WTC11 (cell line): ENCODE measurements at places on chromosomes 6 and 20.

DNA sequence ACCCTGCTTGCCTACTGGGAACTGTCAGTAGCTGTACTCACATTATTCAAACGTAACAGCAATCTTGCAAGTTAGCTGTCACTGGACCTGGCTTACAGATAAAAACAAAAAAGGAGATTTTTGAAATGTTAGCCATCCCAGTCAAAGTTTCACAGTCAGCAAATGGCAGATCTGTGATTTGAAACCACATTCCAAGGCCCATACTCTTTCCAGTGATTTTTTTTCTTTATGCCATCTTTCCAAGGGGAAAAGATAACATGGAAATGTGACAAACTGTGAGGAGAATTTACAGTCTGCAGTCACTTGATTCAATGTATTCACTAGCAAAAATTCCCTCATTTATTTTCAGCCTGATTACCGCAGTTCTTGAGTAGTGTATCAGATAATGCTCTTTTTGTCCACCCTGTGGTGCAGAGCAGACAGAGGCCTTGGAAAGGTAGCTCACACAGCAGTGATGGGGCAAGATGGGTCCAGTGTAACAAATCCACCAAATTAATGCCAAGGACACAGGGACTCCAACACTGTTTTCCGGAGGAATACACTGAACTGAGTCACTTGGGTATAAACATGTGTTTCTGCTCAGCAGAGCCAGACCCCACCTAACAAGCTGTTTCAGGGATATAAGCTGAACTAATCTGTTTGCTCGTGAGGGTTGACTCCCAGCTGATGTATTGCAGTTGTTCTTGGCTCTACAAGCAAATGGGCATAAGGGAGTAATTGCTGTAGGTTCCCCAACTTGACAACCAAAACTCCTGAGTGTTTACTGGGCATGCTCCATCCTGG is 49.9 kb upstream of the ADGRF1 start:
- DNase-seq, result no peak

DNA sequence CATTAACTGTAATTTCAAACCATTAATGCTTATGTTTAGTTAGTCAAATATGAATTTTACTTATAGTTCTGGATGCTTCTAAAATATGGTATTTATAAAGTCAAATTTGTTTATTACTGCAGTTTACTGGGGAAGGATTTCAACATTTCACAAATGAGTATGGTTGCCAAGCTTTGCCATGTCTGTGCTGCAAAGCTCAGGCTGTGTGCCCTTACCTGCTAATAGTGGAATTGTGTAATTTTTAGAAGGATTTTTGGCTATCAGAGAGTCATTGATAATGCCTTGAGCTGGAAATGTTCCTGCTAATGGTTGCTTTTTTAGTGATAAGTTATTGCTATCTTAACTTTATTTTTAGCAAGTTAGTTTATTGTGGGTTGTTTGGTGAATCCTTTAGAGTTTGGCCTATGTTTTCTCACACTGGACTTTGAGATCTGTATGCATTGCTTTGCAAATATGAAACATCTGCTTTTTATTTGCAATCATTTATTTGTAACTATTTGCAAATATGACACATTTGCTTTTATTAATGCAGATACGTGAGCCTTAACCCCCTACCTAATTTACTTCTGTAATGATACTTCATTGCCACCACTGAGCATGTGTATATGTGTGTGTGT is 105.8 kb downstream of the CD109 start:
- no peak for DNase-seq

DNA sequence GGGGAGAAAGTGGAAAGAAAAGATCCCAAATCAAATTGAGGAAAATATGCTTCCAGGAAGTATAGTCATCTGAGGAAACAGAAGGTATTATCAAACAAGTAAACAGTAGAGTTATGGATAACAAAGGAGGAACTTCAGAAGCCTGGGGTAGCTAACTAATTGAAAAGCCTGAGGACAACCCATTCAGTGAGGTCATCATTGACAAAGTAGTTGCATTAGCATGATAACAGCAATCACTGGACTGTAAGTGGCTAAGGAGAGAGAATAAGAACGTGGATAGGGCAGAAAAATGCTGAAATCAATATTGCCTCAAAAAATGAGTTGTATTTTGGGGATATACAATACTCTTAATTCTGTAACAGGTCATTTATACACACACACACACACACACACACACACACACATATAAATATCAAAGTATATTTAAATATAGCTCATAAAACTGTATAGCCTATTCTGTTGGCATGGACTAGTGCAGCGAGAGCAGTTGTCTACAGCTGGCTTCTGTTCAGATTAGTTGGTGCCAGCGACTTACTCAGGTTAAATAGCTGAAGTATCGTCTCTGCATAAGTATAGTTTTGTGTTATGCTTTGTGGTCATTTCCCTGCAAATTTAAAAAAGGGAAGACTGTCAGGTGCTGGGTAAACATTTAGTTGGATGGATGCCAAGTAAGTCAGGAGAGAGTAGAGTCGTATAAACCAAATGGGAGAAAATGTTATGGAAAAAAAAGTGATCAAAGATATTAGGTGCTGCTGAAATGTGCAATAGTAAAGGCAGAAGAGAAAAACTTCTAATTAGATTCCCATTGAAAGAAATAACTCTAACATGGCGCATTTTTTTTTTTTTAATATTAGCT is 33.8 kb upstream of the CTAGE9 start:
- DNase-seq, result no peak

DNA sequence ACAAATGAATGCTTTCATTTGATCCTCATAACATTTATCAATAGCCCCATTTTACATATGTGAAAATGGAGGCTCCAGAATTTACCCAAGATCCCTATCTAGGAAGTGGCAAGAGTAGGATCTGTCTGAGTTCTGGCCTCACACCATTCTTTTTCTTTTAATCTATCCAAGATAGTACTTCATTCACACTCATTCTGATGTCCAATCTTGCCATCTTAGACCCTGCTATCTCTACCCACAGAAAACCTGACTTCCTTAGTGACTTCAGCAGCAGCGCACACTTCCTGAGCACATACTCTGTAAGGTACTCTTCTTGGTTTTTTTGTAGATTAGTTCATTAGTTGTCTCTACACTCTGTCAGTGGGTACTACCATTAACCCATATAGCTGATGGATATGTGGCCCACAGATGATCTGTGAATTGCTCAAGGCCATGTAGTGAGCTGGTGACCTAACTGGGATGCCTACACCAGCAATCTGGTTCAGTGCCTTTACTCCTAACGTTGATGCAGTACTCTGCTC is 36.3 kb downstream of the COX4I2 start:
- DNase-seq, result no peak

- no peak for DNase-seq
Observed at GRCh38 chr20:63536997-63537524, at the start of gene PTK6. PTK6 (minus strand) TSS chr20:63537376; CDS start chr20:63537314, 62 bp downstream.

- no peak for DNase-seq
Observed at GRCh38 chr20:59253779-59254319, 46.6 kb upstream of the EDN3 start.

- no peak for DNase-seq
Observed at GRCh38 chr20:23155141-23155590, 69.0 kb upstream of the CD93 start.

GRCh38 chr6:34517461-34517881 is 38.7 kb downstream of the SPDEF start:
- no peak for DNase-seq

DNA sequence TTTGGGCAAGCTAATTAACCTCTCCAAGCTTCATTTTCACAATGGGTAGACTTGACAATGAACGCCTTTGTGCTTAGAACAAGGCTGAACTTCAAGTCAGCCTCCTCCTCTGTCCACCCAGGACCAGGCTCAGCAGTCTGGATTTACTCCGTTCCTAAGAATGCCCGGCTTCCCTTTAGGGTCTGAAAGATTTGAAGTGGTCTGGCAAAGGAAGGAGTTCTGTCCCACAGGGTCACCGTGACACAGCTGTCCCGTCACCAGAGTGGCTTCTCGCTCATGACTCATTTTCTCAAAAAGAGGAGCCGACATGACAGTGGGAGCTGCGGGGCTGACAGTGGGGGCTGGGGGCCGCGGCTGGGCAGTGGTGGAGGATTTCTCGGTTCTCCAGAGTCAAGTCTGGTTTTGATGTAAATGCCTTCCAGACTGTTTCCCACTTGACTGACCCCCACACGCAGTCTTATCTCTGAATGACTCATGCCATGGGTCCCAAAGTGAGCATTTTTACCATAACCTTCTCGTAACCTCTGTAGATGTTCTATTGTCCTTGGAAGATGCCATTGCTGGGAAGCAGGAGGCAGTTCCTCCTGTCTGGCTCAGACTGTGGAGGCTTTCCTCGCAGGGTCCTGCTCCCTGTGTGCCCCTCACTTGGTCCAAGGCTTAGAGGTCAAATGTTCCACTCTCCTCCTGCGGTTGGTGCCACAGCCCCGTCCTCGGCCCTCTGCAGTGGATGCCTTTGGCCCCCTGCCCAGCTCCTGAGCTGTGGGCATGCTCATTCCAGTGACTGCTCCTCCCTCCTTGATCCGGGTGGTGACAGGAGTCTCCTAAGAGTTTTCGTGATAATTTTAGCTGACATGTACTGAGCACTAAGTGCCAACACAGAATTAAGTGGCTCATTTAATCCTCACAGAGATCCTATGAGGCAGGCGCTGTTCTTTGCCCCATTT is 253.1 kb downstream of the FNDC1 start:
- no peak for DNase-seq

DNA sequence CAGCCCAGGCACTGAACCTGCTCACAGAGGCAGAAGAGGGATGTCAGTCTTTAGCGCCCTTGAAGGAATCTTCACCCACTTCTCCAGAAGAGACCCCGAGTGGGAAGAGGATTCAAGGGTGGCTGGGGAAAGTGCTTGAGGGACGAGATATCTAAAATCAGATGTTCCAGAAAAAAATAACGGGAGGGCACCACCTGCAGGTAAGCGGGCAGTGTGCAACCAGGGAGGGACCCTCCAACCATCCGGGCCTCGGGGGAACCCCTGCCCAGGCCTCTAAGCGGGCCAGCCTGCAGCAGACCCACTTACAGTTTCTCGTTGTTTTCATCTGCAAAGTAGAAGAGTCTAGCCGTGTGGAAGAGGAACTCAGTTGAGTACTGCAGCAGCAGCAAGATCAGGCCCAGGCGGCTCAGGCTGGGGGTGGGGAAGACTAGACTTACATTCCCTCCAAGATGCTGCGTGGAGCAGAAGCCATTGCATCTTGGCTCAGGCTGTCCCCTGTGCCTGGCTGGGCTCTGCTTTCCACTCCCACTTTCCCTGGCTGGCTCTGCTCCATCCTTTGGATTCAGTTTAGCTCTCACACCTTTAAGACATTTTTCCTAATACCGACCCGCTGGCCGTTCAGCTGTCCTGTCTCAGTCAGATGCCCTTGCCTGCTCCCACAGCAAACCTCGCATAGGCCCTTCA is 71.0 kb downstream of the TRAM2 start:
- no peak for DNase-seq

DNA sequence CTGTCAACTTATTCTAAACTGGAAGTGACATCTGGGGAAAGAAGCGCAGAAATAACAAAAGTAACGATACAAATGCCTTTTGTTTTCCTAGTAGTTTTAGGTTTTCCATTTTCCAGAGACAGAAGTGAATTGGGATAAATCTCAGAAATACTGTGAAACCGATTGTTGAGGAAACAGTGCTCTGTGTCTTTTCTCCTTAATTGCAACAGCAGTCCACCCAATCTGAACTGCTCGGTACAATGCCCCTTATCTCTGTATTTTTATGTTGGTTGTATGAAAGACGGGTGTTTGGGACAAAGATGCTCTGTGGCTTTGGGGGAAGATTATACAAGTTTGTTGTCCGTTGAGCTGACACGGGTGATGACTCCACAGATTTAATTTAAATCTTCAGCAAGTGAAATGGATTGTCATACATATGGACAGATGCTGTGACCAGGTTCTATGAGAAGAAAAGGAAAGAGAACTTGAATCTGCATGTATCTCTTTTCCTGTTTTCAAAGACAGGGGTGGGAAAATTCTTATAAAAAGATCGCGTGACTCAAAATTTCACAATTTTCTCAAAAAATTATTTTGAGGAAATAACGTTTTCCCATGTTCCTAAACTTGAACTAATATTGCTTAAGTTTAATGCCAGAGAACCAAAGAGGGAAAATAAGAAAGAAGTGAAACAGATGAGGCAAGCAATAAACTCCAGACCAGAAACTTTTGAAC is 41.2 kb downstream of the SASH1 start:
- DNase-seq, result no peak

DNA sequence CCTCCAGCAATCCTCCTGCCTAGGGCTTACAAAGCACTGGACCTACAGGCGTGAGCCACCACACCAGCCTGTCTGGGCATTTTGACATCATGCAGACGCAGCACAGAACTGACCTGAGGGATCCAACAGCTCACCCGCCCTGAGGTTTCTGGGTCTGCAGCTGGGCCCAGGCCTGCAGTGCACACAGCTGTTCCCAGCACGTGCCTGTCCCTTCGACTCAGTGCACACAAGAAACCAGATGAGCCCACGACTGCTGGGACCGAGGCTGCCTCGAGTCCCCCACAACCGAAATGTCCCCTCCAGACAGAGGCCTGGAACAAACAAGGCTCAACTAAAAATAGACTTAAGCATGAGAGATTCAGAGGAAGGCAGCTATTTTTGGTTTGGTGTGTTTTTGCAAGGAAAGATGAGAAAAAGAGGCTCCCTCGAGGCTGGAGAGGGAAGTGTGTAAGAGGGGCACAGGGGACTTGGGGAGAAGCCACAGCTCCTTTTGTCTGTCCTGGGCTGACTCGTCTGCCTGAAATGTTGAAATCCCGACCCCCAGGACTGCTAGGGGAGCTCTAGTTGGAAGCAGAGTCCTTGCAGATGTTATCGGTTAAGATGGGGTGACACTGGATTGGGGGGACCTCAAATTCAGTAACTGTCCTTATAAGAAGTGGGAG is 66.3 kb downstream of the YTHDF1 start:
- no peak for DNase-seq

GRCh38 chr6:33000055-33000454 is 9.3 kb downstream of the HLA-DOA start:
- peak; percentile 67 for DNase-seq

DNA sequence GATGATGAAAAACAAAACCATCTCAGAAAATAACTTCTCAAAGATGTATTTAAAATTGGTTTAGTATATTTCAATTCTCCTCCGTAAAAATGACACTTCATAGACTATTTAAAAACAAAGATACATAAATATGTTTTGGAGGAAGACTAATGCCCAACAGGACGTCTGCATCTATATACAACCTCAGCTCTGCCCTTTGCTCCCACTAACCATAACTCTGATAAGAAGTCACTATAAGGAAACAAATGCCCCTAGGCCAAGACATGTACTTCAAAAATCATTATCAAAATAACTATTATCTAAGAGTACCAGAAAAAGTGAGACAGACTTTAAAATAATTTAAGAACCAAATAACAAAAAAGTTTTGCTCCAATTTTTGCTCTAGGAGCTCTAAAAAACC is 23.4 kb downstream of the PLAGL1 start:
- DNase-seq, result no peak

- DNase-seq, result no peak
Observed at GRCh38 chr6:118641042-118641441, 10.3 kb downstream of the CEP85L start.

GRCh38 chr6:41553405-41553999 is 7.3 kb downstream of the FOXP4 start:
- no peak for DNase-seq
